Stimulated activated CD8-positive, alpha-beta memory T cell treated with anti-CD3 and anti-CD28 coated beads, Interleukin-4, amount 100 ng/mL, for 4 hours (primary cell): ENCODE measurements at places on chromosomes 5 and 9.
A peak's percentile ranks its signal among the peaks of the same experiment; 100 is the strongest.

DNA sequence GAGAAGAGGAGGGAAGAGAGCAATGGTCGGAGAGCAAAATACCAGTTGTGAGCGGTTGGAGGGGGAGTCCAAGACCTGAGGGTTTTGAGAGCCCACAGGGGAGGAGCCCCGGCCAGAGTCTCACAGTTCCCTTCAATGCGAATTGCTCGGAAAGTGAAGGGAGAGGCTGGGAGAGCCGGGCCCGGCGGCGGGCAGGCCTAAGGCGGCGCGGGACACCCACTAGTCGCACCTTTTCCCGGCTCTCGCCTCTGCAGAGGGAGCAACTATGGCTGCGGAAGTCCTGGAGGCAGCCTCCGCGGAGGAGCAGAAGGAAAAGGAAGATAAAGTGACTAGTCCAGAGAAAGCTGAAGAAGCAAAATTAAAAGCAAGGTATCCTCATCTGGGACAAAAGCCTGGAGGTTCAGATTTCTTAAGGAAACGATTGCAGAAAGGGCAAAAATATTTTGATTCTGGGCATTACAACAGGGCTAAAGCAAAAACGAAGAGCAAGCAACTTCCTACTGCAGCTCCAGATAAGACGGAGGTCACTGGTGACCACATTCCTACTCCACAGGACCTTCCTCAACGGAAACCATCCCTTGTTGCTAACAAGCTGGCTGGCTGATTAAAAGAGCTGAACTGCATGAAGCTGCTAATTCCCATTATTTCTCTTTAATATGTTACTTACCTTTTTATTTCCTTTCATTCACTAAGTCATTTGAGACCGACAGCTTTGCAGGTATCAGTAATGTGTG, 6.5 kb upstream of the BTNL3 start:
- DNase-seq, result no peak

GRCh38 chr5:134383980-134384697, 12.8 kb downstream of the UBE2B start:
- DNase-seq, result no peak

- DNase-seq, result no peak
These were observed 35.7 kb downstream of the PCDHAC2 start for GRCh38 chr5:141001844-141002604.

GRCh38 chr5:181265092-181265671, 4.2 kb upstream of the TRIM52 start:
- no peak for DNase-seq

DNA sequence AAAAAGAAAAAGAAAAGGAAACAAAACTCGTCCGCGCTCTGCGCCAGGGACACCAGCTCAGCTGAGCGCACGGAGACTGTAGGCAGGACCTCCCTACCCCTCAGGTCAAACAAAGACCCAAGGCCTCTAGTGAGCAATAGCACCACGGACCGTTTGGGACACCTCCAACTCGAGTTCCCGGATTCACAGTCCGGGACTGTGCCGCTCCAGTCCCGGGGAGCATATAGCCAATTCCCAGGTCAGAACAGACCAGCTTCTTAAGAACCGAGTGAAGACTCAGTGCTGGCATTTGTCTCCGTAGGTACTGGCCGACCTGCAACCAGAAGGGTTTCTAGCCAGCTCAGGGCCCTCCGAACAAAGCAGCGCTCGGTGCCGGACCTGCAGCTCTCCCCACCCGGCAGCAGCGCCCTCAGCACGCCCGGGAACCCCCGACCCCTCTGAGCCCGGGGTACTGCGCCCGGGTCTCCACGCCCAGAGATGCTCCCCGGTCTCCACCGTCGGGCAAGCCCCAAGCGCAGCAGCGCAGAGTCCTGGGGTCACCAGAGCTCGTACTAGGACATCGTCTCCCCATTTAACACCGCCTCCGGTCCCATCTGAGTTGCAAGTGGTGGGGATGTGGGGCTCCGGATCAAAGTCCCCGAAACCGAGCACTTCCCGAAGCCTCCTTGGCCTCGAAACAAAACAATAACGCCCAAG, 591 bp downstream of the ABCA1 start:
- no peak for DNase-seq

- DNase-seq, result no peak
These were observed 29.7 kb downstream of the ZNF462 start for GRCh38 chr9:106892632-106893031.

DNA sequence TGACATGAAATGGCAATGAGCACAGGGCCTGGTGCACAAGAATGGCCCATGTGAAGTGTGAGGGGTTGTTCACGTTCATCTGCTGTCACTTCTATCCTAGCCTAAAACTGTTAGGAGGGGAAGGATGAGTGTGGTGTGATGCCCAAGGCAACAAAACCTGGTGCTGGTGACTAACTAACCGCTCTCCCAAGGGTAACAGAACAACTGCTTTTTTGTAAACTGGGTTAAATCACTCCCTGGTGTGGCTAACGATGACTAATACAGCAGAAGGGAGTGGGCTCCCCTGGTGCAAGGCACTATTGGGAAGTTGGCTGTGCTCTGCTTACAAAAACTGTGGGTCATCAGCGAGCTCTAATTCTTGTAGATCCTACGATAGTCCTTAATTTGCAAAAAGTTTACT, 103.2 kb upstream of the VCAN start:
- DNase-seq, result no peak

DNA sequence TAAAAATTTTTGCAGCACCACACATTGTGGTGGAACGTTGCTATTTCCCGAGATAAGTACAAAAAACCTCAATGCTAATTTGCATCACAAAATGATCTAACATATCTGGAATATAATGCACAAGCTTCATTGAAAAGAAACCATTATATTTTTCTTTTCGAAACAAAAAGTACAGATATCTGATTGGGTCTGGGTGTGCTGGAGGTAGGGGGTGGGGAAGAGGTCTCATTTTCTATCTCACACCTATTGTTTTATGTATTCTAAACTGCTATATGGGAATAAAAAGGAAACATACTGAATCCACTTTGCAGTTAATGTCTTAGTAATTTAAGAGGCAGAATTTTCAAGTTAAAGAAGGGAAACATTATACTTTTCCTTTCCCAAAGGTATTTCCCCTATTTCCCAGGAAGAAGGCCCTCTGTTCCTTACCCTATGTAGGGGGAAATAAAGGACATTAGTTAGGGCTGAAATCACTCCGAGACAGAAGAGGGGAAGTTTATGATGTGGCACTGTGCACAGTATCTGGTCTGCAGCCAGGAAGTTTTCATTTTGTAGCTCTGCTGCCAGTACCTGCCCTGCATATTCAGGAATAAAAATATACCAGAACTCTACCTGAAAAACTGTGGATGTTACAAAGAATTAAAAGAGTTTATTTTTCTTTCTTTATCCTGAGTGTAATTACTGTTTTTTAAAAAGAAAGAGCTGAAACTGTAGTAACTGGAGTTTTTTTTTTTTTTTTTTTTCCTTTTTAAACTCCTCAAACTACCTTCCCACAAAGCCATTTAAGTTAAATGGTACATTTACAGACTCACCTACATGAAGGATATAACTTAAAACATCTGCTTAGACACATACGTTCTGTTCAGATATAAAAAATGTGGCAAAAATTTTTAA, 7.4 kb downstream of the MEF2C start:
- no peak for DNase-seq

DNA sequence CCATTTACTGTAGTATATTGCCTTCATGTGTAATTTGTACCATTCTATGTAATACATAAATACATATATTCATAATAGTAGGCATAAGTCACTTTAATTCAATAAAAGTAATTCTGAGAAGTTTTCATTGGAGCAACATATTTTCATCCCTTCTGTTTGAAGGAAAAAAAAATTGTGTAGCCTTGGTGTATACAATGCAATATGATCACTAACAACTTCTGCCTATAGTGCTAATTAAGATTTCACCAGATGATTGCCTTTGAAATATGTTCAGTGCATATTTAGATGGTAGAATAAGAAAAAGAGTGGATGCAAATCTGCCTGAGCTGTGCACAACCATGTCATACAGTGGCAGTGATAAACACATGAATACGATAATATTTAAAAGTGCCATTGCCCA, 996.8 kb downstream of the EFNA5 start:
- no peak for DNase-seq

- no peak for DNase-seq
These were observed 16.5 kb downstream of the IGIP start for GRCh38 chr5:140142246-140142645.

DNA sequence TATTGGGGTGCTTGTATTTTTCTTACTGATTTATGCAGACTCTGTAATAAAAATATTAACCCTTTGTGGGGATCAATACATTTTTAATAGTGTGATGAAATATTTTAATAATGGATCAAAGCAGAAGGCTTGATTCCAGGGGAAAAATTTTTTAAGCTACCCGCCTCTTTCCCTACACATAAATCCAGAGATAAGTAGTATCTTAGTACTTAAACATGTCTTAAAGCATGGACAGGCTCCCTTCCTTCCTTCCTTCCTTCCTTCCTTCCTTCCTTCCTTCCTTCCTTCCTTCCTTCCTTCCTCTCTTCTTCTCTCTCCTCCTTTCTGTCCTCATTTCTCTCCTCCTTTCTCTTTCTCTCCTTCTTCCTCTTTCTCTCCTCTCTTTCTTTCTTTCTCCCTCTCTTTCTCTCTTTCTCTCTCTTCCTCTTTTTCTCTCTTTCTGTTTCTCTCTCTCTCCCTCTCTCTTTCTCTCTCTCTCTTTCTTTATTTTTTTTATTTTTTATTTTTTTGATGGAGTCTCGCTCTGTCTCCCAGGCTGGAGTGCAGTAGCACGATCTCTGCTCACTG, 78.0 kb upstream of the SPRY4 start:
- DNase-seq, result no peak

DNA sequence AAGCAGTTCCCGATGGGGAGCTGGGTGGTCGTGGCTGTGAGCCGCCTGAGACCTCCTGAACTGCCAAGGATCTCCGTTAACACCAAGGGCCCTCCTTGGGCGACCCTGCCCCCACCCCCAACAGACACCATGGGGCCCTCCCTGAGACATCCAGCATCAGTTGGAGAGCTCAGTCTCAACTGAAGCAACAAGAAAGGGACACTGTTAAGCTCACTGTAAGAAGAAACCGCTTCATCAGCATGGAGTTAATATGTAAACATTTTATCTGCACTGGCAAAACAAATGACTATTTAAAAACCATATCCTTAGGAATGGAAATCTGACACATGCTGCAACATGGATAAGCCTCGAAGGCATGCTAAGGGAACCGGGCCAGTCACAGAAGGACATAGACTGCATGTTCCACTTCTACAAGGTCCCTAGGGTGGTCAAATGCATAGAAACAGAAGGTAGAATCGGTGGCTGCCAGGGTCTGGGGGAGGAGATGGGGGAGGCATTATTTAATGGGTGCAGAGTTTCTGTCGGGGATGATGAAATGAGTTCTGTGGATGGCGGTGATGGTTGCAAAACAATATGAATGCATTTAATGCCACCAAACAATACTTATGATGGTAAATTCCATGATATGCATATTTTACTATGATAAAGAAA, 47.4 kb downstream of the ROR2 start:
- DNase-seq, result no peak

GRCh38 chr5:61330845-61331406, 1.1 kb upstream of the ZSWIM6 start:
- peak; percentile 38 for DNase-seq

GRCh38 chr5:149632311-149633251, 51.3 kb downstream of the ARHGEF37 start:
- no peak for DNase-seq

GRCh38 chr9:71119746-71120145, 1.7 kb downstream of the TRPM3 start:
- DNase-seq, result no peak

DNA sequence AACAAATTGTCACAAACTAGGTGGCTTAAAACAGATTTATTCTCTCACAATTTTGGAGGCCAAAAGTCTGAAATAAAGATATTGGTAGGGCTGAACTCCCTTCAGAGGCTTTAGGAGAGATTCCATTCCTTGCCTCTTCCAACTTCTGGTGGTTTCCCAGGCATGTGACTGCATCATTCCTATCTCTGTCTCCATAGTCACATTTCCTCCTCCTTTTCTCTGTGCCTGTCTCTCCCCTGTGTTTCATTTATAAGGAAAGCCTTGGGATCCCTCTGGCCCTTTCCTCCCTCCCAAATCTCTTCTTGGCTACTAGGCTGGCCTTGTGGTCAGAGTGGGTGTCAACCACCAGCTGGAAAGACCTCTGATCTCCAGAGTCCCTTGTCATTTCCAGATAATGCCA, 78.2 kb downstream of the SNX18 start:
- DNase-seq, result no peak

DNA sequence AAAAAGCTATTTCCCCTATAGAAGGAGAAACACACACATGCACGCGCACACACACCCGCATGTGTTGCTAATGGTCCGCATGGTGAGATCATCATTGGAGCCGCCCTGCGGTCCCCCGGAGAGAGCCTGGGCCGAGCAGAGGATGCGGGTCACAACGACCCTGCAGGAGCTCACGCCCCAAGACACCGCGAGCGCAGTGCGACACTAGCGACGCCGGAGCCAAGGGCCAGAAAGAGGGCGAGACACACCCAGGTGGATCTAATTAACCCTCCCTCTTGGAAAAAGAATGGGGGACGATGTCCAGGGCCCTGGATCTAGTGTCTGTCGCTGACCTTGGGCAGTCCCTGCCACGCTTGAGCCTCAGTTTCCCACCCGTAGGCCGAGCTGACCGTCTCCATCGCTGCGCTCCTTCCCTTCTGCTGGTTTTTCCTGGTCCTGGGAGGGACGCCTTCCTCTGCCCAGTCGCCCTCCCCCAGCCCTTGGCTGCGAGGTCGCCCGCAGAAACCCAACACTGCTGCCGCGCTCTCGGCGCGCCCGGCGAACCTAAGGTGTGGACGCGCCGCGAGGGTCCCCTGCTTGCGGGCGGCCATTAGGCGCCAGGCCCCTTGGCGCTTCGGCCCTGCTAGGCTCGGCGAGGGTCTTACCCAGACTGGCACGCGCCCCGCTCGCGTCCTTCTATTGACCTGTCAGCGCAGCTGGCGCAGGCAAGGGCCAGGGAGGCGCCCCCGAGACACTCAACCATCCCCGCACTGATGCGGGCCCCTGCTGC, 47.5 kb upstream of the RNF20 start:
- DNase-seq, result no peak

DNA sequence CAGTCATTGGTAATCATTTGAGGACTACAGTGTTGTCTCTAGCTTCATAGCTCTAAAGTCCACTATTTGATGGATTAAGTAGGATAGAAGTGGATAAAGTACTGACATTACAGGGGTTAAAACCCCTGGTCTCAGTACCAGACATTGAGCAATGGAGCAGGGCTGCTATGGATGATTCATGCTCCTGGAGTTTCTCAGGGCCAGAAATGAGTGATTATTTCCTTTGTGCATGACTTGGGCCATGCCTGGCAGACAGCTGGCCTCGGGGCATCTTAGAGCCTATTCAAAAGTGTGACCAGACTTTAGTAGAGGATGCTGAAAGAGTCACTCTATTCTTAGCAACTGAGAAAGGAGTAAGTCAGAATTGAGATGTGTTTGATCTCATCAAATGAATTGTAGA, 350.7 kb upstream of the TLE4 start:
- DNase-seq, result no peak
